ENCODE measurements at places on chromosomes 4 and X. TPM values are rescaled to one million over a fixed set of nuclear protein-coding genes. Genes with fewer than 3 reads are reported as not detected.

The STBD1 gene
- 1.5 TPM for polyA plus RNA-seq

GRCh38 chrX:19746919-19747651 lies 140.3 kb downstream of the SH3KBP1 start:
- no peak for DNase-seq

GRCh38 chr4:61571761-61572559 lies 371.8 kb downstream of the ADGRL3 start:
- no peak for DNase-seq

The CXorf38 gene
- 39.5 TPM for polyA plus RNA-seq

GRCh38 chrX:40424259-40424658 lies 156.5 kb upstream of the ATP6AP2 start:
- peak; percentile 12 for DNase-seq

The SLC38A5 gene
- 0.94 TPM for polyA plus RNA-seq

The ASB9 gene
- polyA plus RNA-seq = 1.4 TPM

DNA sequence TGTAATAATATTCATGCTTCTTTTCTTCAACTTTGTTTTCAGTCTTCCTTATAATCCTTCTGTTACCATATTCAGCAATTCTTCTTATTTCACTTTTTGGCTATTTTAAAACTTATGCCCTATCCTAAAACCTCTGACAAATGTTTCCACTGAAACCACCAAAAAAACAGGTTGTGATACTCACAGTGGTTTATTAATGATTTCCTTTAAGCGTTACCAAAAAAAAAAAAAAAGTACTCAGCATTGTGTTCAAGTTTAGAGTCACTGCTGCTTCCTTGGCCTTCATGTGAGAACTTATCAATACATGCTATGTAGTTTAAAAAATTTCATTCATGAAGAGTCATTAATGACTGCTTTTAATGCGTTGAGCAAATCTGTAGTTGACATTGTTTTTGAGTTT lies 35.4 kb upstream of the UGT2A3 start:
- DNase-seq = no peak

DNA sequence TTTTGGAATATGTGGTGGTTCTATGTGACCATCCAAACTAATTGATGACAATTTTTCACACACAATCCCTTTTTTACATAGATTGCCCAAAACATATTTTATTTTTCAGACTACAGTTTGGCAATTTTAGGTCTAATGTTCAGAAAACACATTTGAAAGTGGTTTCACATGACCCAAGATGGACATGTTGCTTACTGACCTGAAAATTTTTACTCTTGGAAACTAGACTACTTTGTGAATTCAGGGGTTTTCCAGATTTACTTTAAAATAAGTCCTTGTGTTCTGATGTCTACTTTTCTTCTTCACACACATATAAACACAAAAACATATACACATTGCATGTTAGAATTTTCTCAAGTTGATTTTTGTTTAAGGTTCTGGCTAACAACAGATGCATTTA lies 79.5 kb downstream of the HMGB2 start:
- DNase-seq = no peak

GRCh38 chrX:69321006-69321655 lies 155.9 kb upstream of the PJA1 start:
- DNase-seq = no peak

GRCh38 chr4:142944565-142944964 lies 98.5 kb upstream of the INPP4B start:
- no peak for DNase-seq

The SMARCA1 gene
- 0.13 TPM for polyA plus RNA-seq

The NXF2 gene
- not detected for polyA plus RNA-seq

DNA sequence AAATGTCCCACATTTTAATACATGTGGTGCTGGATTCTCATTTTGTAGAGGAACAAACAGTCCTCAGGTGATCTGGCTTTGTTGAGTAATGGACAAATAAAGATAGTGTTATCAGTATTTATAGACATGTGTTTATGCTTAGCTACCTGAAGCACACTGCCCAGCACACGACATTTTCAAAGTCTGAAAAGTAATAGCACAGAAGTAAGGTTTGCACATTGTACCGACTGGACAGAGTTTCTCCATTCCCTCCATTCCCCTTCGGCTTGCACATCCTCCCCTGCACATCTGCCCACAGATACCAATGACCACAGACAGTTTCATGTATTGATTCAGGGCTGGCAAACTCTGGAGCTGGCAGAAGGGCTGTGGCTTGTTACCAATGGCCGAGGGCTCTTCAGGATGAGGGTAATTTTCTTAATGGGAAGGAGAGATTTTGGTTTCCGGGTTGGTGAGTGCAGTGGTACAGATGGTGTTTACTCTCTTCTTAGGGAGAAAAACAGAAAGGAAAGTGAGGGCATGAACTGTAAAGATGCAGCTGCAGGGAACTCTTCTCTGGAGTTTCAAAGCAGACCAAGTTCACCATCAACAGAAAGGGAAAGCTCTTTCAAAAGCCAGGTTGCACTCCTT lies 2.3 kb downstream of the GRPR start:
- no peak for DNase-seq

DNA sequence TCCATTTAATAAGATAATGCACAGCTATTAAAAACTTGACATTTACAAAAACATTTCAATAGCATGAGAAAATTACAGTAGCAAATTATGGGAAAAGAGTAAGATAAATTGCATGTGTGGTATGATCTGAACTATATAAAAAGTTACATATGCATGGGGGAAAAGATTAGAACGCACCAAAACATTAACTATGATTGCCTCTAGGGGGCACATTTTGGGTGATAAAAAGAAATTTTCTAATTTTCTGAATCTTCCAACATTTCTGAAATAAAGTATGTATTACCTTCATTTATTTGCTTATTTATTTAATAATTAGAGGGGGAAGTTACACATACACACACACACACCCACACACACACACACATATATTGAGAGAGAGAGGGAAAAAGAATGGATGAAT lies 19.6 kb upstream of the KDM5C start:
- DNase-seq = no peak

DNA sequence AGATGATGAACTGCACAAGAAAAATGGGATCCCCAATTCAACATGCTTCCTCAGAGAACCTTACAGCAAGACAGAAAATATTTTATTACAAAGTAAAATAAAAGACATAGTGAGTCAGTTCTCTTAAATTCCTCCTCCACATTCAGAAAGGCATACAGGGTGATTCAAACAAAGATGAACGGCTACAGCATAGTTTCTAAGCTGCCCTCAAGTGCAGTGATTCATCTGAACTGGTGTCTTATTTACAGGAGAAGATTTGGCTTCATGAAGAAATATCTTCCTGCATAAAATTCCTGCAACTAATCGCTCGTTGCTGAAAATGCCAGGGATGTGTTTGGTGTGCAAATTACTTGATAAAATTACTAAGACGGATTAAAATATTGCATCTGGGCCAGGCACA lies 103.6 kb downstream of the PRKX start:
- DNase-seq = no peak

DNA sequence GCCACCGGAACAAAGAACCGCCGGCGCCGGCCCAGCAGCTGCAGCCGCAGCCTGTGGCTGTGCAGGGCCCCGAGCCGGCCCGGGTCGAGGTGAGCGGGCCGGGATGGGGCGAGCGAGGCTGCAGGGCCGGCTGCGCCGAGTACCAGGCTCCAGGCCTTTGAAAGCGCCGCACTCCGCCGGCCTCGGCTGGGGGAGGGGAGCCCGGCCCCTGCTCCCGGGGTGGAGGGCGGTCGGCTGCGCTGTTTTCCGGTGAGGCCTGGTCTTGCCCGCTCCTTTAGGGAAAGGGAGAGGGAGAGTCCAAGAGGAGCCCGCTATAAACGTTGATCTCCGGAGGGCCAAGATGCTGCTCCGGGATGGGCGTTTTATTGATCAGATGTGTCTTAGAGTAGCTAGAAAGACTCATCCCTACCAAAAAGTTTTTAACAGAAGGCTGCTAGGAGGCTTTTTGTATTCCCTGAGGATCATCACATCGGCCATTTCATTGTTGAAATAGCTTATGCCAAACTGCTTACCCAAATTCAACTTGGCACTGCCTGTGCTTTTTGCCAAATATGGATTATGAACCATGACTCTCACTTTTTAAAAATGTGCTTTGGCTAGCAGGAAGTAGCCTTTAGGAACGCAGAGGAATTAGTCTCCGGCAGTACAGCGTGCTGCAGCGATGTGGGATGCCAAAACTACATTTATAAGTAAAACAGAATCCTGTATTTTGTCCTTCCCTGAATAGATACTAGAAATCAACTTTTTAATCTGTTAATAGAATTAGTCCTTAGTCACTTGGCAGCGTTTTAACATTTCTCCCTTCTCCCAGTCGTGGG lies 760 bp downstream of the TMEM165 start:
- DNase-seq = peak; percentile 49

- no peak for DNase-seq
Observed at GRCh38 chr4:87270144-87270543, 49.7 kb upstream of the KLHL8 start.

- no peak for DNase-seq
Observed at GRCh38 chr4:70759627-70760026, 37.9 kb downstream of the RUFY3 start.

DNA sequence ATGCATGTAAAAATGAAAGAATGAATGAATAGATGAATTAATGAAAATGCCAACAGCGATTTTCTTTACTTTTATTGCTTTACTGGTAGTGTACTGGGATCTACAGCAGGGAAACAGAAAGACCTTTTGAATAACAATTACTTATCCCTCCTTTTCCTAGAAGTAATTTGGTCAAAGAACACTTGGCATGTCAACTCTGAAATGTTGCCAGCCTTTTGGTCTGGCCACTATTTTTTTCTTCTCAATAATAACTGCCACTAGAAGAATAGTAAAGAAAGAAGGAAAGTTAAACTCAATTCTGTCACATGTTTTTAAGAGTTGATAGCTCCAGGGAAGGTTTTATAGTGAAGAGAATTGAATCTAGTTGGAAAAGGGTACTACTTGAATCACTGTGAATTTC lies 52.9 kb downstream of the EPHA5 start:
- no peak for DNase-seq

The SYNPO2 gene
- 0.03 TPM for polyA plus RNA-seq

DNA sequence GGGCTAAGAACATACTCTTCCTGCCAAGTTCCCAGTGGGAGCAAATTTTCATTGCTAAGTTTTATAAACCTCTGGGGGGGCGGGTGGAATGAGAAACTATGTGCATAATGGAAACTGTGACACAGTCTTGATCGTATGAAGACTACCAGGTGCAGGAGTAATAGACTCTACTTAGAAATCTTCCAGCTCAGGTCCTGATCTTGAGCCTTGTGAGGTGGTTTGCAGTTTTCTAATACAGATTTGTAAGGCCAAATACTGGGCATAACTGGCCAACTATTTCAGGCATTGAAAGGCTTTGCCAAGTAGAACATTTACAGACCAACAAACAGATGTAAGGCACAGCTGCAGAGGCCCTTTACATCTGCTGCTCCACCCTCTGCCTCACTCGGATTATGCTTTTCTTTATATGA lies 89.7 kb upstream of the CBR4 start:
- DNase-seq = no peak

- no peak for DNase-seq
Observed at GRCh38 chr4:75004755-75005668, 72.1 kb downstream of the PARM1 start.

DNA sequence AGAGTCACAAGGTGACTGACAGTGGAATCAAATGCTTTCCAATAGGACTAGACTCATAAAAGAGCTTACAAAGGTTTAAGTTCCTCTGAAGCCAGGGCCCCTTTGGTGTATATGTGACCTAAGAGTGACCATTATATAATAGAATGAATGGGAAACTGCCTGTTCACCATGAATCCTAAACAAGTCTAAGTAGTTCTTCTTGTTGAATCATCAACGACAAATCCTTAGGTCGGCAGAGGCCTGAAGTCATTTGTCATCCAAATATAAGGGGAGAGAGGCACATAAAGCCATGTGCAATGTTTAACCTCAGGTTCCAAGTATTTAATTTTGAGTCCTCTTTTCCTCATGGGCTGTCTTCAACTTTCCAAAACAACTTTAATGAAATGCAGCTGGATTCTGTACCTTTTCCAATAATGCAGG lies 122.4 kb downstream of the RASL11B start:
- DNase-seq = no peak

GRCh38 chr4:95092766-95093165 lies 335.0 kb downstream of the BMPR1B start:
- DNase-seq = no peak

GRCh38 chrX:47515941-47516665 lies 33.1 kb upstream of the ZNF41 start:
- peak; percentile 51 for DNase-seq

DNA sequence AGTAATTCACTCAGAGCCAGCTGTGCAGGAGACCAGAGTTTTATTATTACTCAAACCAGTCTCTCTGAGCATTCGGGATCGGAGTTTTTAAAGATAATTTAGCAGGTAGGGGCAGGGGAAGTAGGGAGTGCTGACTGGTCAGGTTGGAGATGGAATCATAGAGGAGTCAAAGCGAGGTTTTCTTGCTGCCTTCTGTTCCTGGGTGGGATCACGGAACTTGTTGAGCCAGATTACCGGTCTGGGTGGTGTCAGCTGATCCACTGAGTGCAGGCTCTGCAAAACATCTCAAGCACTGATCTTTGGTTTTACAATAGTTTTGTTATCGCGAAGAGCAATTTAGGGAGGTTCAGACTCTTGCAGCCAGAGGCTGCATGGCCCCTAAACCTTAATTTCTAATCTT lies 63.6 kb downstream of the TRIM2 start:
- DNase-seq = no peak

- no peak for DNase-seq
Observed at GRCh38 chrX:133681421-133681820, 266.1 kb upstream of the GPC4 start.

GRCh38 chr4:145870155-145871020 lies 68.2 kb downstream of the ZNF827 start:
- no peak for DNase-seq

The CWH43 gene
- polyA plus RNA-seq = not detected

The HTATSF1 gene
- 14.2 TPM for polyA plus RNA-seq

Data from CD14-positive monocyte (primary cell).